ENCODE measurements at places on chromosomes 12 and 14. TPM values are rescaled to one million over a fixed set of nuclear protein-coding genes. Genes with fewer than 3 reads are reported as not detected.

GRCh38 chr14:69953266-69953915 is 74.2 kb downstream of the SMOC1 start:
- no peak for DNase-seq

DNA sequence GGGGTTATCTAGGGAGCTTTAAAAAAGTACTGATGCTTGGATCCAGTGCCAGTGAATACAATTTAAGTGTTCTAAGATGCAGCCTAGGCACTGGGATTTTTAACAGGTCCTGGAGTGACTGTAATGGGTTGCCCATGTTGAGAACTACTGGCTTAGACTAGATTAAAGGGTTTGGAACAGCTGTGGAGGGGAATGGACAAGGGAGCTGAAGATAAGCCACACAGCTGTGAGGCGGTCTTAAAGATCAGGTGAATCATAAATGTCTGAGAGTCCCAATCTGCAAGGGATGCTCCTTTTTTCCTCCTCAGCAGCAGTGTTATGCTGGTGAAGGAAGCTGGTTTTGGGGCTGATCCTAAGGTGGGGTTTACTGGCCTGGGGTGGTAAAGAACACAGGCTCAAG is 35.5 kb upstream of the FRMD6 start:
- DNase-seq: no peak

CCDC38 gene
- total RNA-seq: not detected

GRCh38 chr12:65923228-65923627 is 98.9 kb downstream of the HMGA2 start:
- DNase-seq: no peak

FERMT2 gene
- 125 TPM for total RNA-seq

- DNase-seq: no peak
Measured at GRCh38 chr12:89316705-89317139, 35.6 kb downstream of the DUSP6 start.

Measured in mucosa of gallbladder (tissue), 1 donor.